ACHN (cell line): ENCODE measurements at places on chromosomes 2 and 18.

DNA sequence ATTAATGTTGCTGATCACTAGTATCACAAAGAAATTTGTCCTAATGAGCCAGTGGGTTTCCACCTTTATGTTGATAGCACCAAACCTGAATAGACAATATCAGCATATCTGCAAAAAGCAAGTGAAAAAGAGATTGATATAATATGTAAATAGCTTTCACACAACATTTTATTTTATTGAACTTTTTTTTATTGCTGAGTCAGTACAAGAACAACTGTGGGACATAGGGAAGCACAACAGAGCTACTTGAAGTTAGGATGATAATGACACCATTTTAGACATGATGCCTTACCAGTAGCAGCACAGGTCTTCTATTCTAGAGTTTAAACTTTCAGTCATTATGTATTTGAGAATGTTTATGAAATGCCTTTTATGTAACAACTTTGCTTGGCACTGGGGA is 554.1 kb upstream of the SETBP1 start:
- DNase-seq: no peak

DNA sequence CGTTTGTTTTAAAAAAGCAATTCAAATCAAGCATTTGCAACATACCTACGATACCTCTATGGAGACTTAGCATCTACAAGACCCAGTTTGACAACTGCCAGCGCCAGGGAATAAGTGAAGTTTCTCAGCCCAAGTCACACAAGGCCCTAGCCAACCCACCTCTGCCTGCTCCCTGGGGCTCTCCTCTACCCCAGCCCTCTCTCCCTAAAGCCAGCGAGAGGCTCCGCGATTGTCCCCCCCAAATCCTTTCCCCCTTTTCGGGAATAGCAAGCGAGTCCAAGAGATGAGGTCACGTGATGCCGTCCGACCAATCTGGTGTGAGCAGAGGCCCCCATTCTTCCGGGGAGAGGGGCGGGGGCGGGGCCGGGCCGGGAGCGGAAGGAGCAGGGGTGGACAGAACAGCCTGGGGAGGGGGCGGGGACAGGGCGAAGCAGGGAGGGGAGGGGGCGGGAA is 102.2 kb upstream of the RAB6C start:
- peak; percentile 83 for DNase-seq

GRCh38 chr18:66575263-66575662 is 28.6 kb downstream of the CDH19 start:
- DNase-seq: no peak

GRCh38 chr2:144474017-144474416 is 45.9 kb downstream of the ZEB2 start:
- no peak for DNase-seq

- no peak for DNase-seq
These were observed 6.0 kb downstream of the LYPD6B start for GRCh38 chr2:149044500-149044899.

DNA sequence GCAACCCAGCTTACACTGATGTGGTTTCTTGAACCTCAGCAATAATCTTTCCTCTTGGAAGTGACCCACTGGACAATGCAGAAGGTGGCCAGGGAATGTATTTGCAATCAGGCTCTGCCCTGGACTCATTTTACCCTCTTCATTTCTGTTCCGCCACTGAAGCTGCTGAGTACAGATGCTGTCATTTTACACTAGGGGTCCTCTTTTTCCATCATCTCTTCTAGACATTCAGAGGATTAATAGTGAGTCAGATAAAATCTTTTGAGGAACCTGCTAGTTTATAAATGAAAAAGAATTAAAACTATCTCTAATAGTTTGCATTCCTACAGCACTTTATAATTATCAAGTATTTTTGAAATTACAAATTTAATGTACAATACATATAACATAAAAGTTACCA is 87.9 kb upstream of the PNPT1 start:
- no peak for DNase-seq

DNA sequence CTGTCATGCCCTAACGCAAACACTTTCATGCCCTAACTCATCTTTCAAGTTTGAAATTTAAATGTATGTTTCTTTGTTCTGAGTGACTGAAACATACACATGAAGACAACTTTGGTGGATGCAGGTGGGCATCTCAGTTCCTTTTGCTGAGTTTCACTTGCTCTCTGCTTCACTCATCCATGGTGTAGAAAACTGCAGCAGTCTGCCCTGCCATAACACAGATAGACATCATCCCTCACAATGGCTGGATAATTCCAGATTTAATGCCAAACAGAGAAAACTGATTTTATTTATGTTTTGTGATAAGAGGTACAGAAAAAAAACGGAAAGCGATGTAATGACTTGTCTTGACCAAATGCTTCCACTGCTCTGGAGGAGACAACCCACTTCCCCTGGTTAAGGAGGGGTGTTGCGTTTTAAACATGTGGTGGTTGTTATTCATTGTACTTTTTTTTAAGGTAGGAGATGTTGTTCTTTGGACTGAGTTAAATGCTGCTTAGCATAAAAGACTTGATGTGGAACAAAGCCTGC is 70.4 kb downstream of the RHBDD1 start:
- no peak for DNase-seq

- DNase-seq: no peak
These were observed 123.2 kb downstream of the SMAD7 start for GRCh38 chr18:48827291-48828193.

GRCh38 chr2:119826370-119826961 is 66.7 kb downstream of the PTPN4 start:
- peak; percentile 60 for DNase-seq

GRCh38 chr2:160550048-160550447 is 56.4 kb upstream of the RBMS1 start:
- no peak for DNase-seq

DNA sequence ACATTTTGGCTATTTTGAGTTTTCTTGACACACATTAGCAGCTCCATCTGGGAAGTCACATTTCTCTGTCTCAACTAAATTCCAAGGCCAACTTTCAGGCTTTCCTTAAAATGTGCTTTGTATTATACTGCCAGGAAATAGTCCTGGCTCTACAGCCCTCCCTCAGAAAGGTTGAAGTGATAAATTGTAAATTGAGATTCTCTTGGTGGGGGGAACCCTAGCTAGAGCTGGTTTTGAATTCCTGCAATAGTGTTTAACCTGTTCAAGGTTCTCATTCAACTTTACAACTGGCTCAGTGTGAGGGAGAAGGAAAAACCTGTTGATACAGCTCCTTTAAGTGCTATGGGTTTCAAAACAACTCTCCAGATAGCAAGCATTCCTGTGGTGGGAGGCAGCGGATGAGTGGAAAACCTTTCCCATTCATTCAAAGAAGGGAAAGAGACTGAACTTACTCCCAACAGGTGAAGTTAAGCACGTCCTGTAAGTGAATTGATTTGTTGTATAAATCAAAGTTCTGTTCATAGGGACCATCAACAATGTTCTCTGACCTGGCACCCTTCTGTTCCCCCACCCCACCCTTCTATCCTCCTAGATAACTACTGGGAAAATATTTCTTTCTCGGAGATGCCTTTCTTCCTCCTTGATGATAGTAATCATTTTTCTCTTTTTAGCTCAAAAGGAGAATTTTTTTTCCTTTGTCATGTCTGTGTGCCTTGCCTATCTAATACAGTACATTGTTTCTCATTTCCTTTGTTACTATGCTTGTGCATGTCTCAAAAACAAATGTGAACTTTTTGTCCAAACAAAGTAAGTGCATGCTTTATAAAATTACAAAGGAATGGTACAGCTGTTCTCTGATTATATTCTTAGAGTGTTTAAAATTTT is 44.2 kb upstream of the SLC39A10 start:
- peak; percentile 89 for DNase-seq

- DNase-seq: peak; percentile 48
These were observed 66.3 kb upstream of the PSMD14 start for GRCh38 chr2:161241894-161242293.

- DNase-seq: no peak
These were observed 101.6 kb upstream of the SIX3 start for GRCh38 chr2:44839771-44840502.

GRCh38 chr2:175012516-175012915 is 7.3 kb upstream of the CHN1 start:
- DNase-seq: no peak
